Mesothelial cell of epicardium (in vitro differentiated cells): ENCODE measurements at places on chromosomes 6 and 20.

- no peak for DNase-seq
Measured at GRCh38 chr6:101429270-101429669, 35.8 kb downstream of the GRIK2 start.

- DNase-seq, result no peak
Measured at GRCh38 chr20:58388028-58388601, 914 bp upstream of the VAPB start.

DNA sequence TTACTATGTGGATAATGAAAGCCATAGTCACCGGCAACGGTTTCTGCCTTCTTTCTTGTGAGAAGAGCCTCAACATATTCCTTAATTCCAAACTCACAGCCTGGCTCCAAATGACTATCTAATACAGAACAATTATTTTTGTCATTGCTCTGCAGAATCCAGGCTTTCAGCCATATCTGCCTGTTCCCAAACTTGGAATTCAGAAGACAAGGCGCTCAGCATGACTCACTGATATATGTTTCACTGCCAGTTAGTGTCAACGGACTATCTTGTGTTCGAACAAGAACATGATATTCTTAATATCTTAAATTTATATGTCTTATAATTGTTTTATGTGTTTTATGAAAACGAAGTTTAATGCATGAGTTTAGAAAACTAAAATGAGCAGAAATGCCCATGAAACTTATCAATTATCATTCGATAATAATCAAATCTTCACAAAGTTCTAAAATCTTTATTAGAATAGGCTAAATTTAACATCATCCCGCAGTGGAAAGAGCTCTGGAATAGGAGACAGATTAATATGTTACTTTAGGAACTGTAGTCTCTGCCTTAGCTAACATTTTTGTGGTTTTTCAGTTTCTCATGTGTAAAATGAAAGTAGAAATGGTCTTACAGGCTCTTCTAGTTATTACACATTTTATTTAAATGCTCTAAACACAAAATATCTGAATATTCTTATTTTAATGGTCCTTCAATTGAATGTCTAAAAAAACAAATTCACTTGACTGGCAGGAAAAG, 669.3 kb upstream of the GJE1 start:
- no peak for DNase-seq

DNA sequence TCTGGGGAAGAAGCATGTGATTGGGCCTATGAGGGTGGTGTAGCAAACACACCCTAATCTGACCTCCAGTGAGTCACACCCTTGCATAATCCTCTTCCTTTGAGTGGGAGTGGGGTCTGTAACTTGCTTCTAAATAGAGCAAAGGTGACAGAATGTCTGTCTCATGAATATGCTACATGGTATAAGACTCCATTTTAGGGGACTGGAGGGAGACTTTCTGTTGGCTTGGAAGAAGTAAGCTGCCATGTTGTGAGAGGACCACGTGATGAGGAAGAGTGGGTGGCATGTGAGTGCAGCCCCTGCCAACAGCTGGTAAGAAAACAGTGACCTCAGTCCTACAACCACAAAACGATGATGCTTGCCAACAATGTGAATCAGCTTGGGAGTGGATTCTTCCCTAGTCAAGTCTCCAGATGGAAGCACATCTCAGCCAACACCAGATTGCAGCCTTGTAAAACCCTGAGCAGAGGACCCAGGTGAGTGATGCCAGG, 3.7 kb downstream of the AK9 start:
- DNase-seq, result no peak

DNA sequence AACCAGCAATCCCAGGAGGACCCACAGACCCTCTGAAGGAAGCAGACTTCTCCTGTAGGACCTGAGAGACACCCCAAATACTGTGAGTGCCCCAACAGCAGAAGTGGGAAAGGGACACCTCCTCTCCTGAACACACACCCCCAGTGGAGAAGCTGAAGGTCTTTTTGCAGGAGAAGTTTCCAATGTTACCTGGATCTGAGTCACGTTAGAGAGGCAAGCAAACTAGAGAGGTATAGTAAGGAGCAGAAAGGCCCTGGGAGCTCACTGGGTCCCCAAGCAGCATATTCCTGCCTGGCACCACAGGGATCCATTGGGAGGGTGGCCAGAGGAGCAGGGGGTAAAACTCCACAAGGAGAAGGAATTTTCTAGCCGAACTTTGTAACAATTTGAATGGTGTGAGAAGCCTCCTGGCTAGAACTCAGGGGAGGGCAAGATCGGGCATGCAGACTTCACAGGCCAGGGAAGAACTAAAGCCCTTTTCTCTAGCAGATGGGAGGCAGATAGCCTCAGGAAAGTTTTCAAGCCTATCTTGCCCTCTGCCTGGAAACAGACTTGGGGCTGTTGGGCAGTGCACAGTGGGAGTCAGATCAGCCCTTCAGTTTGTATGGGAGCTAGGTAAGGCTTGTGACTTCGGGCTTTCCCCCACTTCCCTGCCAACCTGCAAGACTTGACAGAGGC, 68.2 kb upstream of the SSTR4 start:
- no peak for DNase-seq

- DNase-seq, result no peak
Measured at GRCh38 chr6:125009578-125009977, 47.3 kb downstream of the RNF217 start.

GRCh38 chr20:37562695-37563480, 35.2 kb upstream of the BLCAP start:
- DNase-seq, result no peak

DNA sequence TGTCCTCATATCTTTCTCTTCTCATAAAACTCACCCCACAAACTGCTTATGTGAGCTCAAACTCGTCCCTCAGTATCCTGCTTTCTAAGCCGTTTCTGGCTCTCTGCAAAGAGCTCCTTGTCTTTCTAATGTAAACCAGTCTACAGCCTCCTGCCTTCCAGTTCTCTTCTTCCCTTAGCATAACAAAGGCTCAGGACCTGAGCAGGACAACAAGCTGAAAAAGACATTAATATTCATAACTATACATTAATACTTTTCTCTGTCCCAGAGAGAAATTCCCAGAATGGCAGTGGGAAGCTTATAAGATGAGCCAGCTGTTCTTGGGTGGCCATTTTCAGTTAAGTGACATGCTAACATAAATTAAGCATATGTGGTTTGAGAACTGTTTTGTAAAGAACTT, 207.0 kb upstream of the TCF21 start:
- DNase-seq, result no peak

DNA sequence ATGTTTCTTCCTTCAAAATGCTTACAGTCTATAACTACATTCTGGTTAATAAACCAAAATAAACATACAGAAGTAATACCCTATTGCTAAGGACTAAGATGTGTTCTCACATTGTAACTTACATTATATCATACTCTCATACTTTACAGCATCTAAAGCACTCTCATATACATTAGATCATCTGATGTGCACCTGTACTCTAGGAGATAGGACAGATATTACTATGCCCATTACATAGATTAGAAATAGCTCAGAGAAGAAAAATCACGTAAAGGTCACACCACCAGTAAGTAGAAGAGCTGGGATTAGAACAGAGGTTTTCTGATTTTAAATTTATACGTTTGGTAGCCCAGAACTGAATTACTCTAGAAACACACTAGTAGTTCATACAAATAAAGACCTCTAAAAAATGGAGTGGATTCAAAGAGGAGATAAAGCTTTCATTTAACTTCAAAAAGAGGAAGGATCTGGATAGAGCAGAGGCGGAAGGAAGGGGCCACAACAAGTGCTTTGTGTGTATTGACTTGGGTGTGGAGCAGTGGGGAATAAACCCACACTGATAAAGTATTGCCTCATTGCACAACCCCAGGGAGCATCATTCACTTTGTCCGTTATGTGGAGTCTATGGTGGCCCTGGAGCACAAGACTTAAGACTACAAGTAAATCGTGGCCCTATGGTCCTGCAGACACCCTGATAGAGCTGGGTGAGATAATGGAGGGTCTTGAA, 30.9 kb downstream of the SLC2A12 start:
- no peak for DNase-seq

- no peak for DNase-seq
Measured at GRCh38 chr20:58137236-58137635, 91.2 kb downstream of the ANKRD60 start.

GRCh38 chr6:3900744-3901336, 51.7 kb downstream of the FAM50B start:
- DNase-seq, result no peak

- DNase-seq, result no peak
Measured at GRCh38 chr6:165484178-165484889, 174.9 kb upstream of the C6orf118 start.

- no peak for DNase-seq
Measured at GRCh38 chr6:144017166-144018094, 9.4 kb upstream of the PLAGL1 start.

- no peak for DNase-seq
Measured at GRCh38 chr6:147099974-147100373, 104.2 kb upstream of the STXBP5 start.

DNA sequence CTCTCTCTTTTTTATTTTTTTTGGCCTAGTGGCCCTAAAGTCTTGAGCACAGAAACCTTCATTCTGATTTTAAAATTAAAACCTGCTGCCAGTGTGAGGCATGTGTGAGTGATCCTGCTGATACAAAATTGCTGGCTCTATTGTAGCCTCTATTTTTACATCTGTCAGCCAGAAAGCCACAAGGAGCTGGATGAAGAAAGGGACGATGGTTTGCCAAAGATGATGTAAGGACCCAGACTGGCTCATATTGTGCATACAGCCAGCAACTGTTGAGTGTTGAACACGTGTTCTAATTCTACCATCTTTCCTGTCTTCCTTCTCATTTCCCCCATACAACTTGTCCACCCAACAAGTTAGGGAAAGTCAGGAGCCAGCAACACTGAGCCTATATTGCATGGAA, 40.8 kb upstream of the ATXN1 start:
- no peak for DNase-seq
